Fibroblast of the conjunctiva (primary cell): ENCODE measurements at places on chromosomes 7 and 10.

- no peak for DNase-seq
Observed at GRCh38 chr7:134154581-134155130, 27.5 kb downstream of the LRGUK start.

GRCh38 chr10:62047228-62047892 lies 145.9 kb downstream of the ARID5B start:
- no peak for DNase-seq

DNA sequence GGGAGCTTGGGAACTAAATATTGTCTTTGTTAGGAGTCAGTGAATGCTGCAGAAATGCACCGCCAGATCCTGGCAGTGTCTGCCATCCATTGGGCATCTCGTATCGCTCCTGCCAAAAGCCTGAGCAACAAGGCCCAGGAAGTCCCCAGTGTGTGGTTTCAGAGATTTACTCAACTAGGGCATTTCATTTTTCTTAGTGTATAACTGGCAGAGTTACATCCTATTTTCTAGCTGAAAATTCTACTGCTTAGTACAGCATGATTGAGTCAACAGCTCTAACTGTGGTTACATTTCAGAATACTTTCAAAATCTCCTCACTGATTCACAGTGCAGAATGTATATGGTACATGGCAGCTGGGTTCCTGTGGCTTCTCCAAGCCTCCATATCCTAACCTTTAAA lies 95.8 kb upstream of the CREB5 start:
- DNase-seq: peak; percentile 35

GRCh38 chr10:31704195-31704594 lies 224.4 kb downstream of the ARHGAP12 start:
- DNase-seq: no peak

DNA sequence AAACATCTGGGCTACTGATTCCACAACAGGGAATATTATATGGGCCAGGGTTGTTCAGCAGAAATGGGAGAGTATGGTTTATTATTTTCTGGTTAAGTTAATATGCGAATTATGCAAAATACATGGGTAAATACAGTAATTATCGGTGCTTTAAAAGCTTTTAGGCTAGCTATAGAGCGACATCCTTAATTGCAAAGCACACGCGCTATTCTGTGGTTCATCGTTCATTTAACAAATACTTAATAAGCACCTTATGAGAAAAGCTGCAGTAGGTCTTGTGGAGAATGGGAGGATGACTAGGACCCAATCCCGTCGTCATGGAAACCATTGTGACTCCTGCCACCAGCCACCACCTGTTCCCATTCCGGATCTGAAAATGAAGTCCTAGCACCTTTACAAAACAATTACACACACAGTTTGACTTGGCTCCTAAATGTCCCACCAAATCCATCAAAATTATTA lies 623 bp upstream of the CEP41 start:
- DNase-seq: no peak

DNA sequence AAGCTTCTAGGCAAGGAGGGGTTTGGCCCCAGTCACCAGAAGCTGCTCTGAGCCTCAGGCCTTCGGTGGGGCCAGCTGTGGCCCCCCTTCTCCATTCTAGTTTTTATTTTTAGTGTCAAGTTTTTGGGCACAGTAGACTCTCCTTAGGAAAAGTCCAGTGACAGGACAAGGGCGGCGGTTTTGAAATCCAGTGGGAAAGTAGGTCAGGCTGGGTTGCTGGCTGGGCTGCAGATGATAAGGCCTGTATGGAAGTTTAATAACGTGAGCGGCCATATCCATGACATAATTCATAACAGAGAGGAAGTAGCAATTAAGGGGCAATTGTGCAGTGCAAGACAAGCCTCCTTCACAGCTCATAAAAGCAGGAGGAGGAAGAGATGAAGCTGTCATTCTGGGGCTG lies 87.1 kb upstream of the ZNF716 start:
- DNase-seq: no peak

DNA sequence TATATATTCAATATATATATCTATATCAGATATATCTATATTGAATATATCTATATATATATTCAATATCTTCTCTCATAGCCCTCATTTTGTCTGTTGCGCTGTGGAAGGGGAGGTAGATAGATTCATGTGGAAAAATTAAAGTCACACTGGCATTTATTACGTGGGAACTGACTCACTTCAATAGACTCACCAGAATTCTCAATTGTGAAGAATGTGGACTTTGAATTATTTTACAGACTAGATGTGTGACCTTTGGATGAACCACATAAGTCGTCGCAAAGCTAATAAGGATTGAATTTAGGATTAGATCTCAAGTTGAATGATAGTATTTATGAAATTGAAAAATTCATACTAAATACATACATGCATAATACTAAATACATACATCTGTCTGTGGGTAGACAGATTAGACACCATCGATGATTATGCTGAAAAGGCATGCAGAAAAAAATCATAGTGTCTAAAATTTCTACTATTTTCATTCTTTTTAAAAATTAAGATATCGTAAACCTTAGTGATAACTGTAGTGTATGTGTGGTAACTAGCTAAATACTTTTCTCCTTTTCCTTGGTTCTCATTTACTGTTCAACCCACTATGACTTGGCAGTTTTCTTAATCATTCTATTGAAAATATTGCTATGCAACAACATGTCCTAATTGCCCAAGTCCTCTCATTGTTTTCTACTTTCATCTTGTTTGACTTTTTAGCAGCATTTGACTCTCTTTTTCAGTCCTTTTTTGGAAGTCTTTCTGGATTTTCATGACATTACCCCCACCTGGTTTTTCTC lies 61.8 kb upstream of the A1CF start:
- DNase-seq: no peak

GRCh38 chr10:124748953-124749645 lies 4.9 kb upstream of the FAM53B start:
- DNase-seq: no peak

GRCh38 chr10:84097787-84098353 lies 41.4 kb upstream of the GHITM start:
- DNase-seq: peak; percentile 13

DNA sequence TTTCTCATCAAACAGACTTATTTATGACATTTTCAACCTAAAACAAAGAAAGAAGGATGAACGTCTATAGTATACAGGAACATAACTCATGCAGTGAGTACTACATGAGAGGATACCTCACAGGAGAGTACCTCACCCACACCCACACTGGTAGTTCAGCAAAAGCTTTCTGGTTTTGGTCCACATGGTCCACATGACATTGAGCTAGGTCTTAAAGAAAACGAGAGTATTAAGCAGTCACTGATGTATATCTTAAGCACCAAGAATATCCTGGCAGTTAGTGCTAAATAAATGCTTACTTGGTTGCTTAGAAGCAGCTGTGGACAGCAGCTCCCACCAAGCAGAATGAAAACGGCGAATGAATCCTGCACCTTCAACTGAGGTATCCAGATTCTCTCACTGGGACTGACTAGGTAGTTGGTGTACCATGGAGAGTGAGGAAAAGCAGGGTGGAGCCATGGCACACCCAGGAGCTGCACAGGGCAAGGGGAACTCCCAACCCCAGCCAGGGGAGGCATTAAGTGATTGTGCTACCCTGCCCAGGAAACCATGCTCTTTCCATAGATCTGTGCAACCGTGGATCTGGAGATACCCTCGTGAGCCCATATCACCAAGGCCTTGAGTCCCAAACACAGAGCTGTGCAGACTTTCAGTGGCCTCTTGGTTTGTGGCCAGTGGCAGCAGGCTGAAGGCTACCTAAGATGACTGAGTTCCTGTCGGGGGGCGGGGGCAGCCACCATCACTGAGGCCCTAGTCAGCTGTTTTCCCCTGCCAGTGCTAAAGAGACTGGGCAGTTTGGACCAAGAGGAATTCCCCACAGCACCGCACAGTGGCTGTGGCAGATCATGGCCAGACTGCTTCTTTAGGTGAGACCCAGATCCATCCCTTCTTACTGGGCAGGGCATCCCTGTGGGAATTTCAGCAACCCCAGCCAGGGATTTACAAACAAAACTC lies 143.4 kb downstream of the SGMS1 start:
- no peak for DNase-seq

DNA sequence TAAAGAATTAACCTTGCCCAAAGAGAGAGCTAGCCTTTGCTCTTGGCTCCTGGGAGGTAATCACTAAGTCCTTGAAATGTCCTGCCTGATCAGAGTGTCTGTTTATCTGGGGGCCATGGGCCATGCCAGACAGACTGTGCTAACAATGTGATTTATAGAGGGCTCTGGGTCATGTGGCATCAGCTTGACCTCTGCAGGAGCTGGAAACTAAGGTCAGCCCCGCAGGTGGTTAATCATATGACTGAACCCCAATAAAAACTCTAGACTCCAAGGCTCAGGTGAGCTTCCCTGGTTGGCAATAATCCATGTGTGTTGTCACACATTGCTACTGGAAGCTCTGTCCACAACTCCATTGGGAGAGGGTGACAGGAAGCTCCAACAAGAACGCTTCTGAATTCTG lies 47.5 kb downstream of the NDUFB2 start:
- DNase-seq: no peak

- DNase-seq: no peak
Observed at GRCh38 chr7:55059021-55059420, 40.2 kb downstream of the EGFR start.

GRCh38 chr10:21060626-21061025 lies 163.5 kb upstream of the NEBL start:
- no peak for DNase-seq

- no peak for DNase-seq
Observed at GRCh38 chr7:88200789-88201188, 19.0 kb downstream of the SRI start.

GRCh38 chr10:113663142-113663541 lies 699 bp downstream of the NRAP start:
- no peak for DNase-seq

DNA sequence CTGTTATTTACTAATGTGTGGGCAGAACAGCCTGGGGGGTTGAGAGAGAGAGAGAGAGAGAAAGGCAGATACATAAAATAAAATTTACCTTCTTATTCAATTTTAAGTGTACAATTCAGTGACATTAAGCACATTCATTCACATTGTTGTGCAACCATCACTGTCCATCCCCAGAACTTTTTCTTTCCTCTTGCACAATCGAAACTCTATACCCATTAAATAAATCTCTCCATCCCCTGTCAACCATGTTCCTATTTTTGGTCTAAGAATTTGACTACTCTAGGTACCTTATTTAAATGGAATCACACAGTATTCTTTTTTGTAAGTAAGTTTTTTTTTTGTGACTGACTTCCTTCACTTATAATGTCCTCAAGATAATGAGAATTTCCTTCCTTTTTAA lies 181.6 kb downstream of the SND1 start:
- DNase-seq: no peak

- no peak for DNase-seq
Observed at GRCh38 chr10:112363696-112364688, 9.9 kb upstream of the ACSL5 start.

- DNase-seq: no peak
Observed at GRCh38 chr7:155143381-155143780, 73.3 kb downstream of the HTR5A start.

DNA sequence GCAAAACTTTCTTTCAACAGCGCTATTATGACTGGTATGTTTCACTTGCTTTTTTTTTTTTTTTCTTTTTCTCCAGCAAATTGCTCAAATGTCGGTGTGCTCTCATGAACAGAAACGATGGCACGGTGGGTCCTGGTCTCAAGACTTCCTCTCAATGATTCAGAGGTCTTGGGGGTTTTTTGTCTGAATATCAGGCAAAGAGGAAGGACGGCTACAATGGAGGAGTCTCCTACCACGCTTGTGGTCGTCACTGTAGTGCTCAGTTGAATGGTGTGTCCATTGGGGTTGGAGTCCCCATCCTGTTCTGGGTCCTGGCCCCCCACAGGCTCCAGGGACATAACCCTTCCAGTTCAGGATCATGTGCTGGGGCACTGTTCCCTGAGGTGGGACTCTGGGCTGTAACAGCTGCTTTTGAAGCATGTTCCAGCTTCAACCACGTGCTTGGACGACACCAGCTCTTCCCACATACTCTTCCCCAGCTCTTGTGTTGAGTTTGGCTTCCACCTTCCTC lies 266.7 kb upstream of the KLF6 start:
- no peak for DNase-seq

- peak; percentile 55 for DNase-seq
Observed at GRCh38 chr10:61903221-61903927, 1.9 kb downstream of the ARID5B start.

DNA sequence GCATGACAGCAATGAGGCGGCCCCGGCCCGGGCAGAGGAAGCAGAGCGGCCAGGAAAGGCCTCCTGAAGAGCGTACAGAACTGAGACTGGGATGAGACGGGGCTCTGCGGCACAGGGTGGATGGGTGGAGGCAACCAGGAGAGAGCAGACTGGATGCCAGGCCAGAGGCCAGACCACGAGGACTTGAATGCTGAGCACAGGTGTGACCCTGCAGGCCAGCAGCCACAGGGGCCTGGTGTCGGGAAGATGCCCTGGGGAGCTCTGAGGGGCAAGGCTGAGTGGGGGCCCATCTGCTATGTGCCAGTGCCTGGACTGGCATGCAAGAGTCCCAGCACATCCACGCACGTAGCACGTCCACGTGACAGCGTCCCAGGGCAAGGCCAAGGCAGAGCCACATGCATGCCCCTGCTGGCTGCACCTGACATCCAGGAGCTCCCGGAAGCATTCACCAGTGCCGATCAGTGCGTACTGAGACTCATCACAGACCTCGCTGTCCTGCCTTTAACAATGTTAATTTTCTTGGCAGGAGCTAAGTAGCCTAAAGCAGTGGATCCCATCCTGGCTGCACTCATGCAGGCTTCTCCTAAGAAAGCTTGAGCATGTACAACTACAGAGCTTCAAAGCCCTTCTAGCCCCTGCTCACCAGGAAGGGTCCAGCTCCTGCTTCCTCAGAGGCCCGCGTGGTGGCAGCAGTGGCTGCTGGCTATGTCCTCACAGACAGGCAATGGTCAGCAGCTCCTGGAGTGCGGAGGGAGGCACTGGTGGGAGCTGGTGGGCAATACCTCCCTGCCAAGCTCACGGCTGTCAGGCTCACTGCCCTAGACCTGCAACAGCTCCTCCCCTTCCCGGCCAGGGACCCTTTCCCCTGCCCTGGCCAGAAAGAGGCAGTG lies 18.0 kb downstream of the GRID1 start:
- DNase-seq: no peak

- DNase-seq: no peak
Observed at GRCh38 chr10:70558871-70559810, 43.4 kb downstream of the PRF1 start.

DNA sequence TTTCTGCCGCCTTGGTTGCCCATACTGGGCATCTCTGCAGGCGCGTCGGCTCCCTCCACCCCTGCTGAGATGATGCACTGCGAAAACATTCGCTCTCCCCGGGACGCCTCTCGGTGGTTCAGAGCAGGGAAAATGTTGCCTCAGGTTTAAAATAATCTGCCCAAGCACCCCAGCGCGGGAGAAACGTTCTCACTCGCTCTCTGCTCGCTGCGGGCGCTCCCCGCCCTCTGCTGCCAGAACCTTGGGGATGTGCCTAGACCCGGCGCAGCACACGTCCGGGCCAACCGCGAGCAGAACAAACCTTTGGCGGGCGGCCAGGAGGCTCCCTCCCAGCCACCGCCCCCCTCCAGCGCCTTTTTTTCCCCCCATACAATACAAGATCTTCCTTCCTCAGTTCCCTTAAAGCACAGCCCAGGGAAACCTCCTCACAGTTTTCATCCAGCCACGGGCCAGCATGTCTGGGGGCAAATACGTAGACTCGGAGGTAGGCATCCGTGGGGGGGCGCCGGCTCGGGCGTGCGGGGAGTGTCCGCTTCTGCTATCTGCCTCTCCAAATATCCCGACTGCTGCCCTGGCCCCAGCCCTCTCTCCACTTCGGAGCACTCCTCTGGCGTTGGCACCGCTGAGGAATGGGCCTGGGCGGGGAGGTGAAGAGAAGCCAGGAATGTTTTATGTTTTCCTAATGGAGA lies at the start of gene CAV1:
Gene CAV1 (plus strand): TSS at position 428 of the 689 bp plus-strand sequence. CDS start 27 bp downstream, at position 455.
- DNase-seq: peak; percentile 97

GRCh38 chr7:4817178-4817901 lies 41.9 kb downstream of the AP5Z1 start:
- no peak for DNase-seq
